LoVo (cell line): ENCODE measurements at places on chromosomes 7 and 10.
A peak's percentile ranks its signal among the peaks of the same experiment; 100 is the strongest.

- no peak for DNase-seq
These were observed 37.2 kb downstream of the DIP2C start for GRCh38 chr10:652233-652632.

DNA sequence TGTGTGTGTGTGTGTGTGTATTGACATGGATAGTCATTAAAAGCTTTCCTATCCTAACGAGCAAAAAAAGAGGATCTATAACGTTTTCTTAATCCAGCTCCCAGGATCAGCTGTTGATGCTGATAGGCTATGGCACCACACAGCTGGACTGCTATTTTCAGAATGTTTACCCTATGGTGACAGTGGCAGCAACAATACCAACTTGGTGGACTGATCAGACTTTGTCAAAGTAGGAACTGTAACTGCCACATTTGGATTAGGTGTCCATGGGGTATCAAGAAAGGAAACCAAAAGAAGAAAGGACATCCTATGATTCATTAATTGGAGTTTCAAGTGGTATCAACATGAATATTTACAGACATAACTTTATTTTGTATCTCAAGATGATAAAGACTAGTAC is 2.7 kb upstream of the CLEC5A start:
- DNase-seq = no peak

DNA sequence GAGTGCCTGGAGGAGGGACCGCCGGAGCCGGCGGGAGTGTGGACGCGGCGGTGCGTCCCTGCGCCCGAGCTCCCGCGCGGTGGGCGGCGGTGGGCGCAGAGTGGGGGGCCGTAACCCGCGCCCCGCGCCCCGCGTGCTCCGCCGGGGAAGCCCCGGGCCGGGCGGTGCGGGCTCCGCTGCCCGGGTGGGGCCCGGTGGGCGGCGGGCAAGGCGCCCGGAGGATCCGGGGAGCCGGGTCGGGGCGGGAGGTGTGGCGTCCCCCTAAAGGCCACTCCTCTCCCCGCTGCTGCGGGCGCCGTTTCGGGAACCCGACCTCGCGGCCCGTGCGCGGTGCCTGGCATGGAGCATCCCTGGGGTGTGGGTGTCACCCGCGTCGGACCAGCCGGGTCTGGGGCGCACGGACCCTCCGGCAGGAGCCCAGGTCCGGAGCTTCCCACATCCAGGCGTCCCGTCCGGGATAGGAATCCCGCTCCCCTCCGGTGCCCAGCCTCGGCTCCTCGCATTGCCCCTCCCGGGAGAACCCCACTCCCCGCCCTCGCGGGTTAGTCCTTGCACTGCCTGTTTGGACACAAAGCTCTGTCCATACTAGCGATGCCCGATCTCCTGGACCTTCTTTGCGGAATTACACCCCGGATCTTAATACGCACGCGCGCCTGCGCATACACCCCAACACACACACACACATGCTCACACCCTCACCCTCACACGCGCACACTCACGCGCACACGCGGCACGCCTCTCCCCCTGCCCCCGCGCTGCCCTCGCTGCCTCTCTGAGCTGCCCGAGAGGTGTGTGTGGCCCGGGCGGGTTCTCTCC is 723 bp downstream of the MTURN start:
- peak; percentile 32 for DNase-seq

DNA sequence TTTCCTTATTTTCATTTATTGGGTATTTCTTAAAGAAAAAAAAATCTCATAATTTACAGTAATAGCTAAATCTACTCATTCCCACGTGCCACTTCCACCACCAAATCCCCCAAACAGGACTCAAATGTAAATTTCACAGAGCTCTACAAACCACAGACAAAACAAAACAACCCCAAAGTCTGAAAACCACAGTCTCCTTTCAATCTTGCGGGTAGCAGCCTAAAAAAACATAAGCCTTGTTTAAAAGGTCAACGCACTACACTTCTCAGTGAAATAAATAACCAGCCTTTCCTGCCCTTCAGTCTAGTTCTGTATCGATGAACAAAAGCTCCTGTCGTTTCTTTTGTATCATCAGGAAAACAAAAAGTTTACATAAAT is 121.8 kb upstream of the AFAP1L2 start:
- no peak for DNase-seq

- no peak for DNase-seq
These were observed 66.4 kb downstream of the MTURN start for GRCh38 chr7:30201161-30201666.

DNA sequence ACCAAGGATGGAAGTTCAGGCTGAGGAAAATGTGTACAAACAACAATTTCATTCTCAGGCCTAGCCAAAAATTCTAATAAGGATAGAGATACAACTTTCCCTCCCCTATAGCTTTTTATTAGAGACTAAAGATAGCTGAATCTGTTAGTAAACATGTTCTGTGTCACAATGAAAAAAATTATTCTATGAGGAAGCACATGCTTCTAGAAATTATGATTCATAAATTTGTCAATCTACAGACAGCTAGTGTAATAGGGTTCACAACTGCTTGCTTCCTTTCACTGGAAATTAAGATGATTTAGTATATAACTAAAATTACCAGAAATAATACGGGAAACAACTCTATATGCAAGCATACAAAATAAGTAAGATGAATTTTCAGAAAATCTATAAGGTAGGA is 56.6 kb downstream of the CCDC3 start:
- no peak for DNase-seq

- no peak for DNase-seq
These were observed 188.5 kb downstream of the TNS3 start for GRCh38 chr7:47393406-47393805.

GRCh38 chr10:8238986-8239385 is 184.5 kb downstream of the GATA3 start:
- no peak for DNase-seq

DNA sequence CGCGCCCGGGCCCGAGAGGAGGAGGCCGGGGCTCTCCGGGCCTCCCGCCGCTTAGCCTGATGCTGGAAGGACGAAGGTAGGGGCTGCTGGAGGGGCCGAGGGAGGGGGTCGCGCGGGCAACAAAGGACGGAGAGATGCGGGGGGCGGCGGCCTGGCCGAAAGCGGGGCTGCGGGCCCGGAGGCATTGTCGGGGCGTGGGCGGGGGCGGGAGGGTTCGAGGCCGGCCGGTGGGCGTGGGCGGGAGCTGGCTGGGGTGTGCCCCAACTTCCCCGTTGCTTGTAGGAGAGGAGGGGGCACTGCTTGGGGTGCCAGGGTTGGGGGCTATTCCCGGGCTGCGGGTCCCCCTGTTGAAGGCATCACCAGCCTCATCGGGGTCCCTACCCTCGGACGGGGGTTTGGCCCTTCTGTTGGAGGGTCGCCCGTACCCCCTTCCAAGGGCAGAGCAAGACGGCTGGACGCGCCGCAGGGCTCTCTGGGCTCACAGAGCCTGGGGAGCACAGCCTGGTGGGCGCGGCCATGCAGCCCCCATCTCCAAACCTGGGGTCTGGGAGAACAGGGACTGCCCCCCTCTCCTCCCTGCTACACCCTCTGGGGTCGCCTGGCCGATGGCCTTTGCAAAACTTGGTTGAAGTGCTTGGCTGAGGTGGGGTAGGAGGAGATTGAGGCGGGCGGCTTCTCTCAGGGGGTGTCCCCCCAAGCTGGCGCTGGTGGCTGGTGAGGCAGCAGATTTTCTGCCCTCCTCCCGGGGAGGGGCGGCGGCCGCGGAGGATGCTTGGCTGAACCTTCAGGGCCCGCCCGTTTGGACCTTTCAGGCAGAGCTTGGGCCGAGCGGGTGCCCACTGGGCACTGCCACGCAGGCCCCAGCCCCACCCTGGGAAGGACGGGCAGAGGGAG is 699 bp downstream of the CLIP2 start:
- no peak for DNase-seq
